Fibroblast of lung (primary cell): ENCODE measurements at places on chromosomes 5 and 9.

DNA sequence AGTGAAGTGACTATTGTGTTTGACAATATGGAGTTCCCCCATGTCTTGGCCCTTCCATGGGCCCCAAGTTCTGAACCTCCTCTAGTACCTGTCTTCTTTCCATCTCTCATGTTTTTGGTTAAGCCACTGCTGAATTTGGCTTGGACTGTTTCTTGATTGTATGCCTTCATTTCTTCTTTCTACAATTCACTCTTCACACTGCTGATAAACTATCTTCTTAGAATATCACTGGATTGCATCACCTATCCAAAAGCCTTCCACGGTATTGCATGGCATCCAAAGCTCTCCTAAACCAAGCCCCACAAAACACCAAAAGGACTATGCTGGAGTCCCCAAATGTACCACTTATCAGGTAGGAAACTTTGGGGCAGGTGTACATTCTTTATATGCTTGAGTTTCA is 4.3 kb upstream of the POC5 start:
- no peak for DNase-seq

GRCh38 chr9:100131875-100132430 is 32.9 kb downstream of the INVS start:
- DNase-seq = no peak

DNA sequence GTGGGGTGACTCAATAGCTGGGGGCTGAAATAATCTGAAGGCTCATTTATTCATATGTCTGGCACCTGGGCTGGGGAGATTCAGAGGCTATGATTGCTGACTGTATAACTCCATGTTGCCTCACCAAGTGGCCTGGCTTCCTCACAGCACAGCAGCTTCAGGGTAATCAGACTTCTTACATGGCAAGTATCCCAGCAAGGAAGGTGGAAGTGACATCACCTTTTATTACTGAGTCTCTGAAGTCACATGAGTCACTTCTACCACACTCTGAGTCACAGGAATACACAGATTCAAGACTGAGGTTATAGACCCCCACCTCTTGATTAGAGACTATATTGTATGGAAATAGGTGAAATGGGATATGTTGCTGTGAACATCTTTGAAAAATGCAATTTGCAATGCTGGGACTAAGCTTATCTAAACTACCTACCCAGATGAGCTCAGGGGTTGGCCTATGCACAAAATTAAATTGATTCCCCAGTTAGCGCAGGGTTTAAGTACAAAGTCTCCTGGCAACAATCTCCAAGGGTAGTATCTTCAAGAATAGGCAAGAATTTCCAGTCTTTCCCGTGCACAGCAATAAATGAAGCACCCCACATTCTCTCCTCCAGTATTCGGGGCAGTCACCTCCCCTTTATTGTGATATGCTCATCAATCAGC is 553.1 kb downstream of the LRRC70 start:
- DNase-seq = peak; percentile 93

GRCh38 chr5:8456846-8457186 is 587.9 kb downstream of the MTRR start:
- DNase-seq = no peak

DNA sequence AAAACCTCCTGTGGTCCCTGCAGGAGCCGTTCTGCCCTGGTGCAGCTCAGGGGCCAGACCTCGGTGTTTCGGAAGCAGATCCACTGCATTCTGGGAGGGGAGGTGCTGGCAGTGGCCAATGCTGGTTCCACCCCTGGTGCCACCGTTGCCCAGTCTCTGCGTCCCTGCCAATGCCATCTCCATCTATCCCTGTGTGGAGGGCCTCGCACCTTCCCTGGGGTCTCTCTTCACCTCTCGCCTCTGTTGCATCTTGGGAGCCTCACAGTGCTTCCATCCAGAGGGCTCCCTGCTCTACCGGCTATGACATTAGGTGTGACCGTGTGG is 15.3 kb downstream of the NCS1 start:
- no peak for DNase-seq

GRCh38 chr5:77953374-77953773 is 177.2 kb upstream of the TBCA start:
- no peak for DNase-seq

DNA sequence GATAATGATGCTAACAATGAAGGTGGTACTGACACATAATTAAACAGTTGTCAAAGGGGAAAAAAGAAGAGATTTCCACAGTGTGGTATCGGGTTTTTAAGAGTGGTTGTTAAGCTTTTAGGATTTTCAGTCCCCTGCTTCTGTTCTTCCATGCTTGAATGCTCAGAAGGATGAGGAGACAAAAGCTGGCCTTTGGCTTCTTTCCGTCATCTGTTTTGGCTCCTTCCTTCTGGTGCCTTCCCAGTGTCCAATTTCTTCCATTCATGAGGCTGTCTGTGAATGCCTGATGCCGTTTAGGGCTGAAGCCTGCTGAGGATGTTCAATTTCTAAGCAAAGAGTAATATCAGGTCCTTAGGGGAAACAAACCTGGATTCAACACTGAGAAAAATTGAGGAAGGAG is 179.6 kb upstream of the GLRA1 start:
- DNase-seq = no peak

DNA sequence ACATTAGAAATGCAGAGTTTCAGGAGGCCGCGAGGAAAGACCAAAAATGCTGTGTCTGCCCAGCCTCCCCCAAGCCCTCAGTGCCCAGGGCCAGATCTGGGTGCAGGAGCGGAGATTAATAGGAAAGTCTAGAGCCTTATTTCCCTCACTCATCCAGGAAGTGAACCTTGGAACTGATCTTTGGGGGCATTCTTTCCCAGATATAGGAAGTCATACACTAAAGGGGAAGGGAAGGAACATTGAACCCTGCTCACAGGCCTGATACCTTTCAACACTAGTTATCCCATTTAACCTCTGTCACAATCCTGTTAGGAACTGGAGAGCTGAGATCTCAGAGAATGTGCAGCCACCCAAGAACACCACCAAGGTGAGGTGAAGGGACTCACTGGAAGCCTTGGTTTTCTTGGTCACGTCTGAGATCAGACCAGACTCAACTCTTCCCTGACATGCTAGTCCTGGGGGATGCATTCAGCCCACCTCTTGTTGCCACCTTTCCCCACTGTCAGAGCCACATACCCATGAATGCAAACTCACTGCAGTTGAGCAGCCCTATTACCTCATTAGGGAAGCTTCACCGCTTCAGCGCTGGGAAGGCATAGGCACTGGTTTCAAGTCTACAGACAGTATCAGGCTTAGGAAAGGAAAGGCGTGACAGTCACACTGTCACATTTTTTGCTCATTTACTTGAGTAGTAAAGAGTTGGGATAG is 95.0 kb downstream of the KIAA1958 start:
- DNase-seq = no peak

DNA sequence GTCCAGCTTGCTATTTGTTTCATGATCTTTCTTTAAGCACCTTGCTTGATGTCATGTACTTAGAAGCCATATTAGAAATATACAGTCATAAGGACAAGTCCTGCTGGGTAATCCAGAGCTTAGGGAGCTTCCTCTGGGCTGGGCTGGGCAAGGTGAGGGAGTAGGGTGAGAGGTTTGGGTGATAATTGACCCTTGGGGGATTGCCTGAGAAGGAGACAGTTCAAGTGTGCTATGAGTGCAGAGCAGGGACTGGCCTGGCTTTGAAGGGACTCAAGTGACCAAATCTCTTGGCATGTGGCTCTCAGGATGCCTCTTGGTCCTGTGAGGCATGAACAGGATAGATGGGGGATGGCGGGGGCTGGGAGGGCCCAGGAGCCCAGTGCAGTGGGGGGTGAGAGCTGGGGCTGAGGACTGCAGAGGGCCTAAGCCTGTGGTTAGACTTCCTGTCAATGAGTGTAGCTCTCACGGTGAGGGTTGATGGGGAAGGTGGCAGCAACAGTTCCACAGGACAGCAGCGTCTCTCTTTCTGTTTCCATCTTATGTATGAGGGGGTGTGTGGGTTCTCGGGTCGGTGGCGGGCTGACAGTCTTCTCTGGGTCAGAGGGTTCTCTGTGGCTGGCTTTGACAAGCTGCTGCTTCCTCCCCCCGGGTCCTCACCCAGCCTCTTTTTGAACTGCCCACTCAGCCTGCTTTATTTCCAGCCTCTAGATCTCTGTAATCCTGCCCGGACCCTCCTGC is 53.5 kb downstream of the RGS3 start:
- peak; percentile 41 for DNase-seq

- DNase-seq = no peak
Measured at GRCh38 chr9:120032639-120033038, 547.3 kb downstream of the CDK5RAP2 start.

DNA sequence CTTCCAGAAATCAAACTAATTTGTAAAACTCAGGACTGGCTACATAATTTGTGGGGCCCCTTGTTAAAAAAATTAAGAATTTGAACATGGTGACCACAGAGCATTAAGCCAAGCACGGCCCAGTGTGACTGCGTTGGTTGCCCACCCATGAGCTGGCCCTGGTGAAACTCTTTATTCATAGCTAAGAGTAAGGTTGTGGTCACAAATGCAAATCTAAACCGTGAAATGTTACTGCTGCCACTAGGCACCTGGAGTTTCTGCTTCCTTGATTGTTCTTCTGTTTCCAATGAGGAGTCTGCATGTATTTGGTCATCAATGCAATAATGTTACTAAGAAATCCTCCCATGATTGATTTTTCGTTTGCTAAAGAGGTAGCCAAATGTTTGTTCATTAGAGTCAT is 4.2 kb downstream of the GCNT1 start:
- no peak for DNase-seq

GRCh38 chr5:61790678-61791077 is 458.6 kb downstream of the ZSWIM6 start:
- DNase-seq = no peak
